ENCODE measurements at places on chromosomes 6 and 20. TPM values are rescaled to one million over a fixed set of nuclear protein-coding genes. Genes with fewer than 3 reads are reported as not detected.

DNA sequence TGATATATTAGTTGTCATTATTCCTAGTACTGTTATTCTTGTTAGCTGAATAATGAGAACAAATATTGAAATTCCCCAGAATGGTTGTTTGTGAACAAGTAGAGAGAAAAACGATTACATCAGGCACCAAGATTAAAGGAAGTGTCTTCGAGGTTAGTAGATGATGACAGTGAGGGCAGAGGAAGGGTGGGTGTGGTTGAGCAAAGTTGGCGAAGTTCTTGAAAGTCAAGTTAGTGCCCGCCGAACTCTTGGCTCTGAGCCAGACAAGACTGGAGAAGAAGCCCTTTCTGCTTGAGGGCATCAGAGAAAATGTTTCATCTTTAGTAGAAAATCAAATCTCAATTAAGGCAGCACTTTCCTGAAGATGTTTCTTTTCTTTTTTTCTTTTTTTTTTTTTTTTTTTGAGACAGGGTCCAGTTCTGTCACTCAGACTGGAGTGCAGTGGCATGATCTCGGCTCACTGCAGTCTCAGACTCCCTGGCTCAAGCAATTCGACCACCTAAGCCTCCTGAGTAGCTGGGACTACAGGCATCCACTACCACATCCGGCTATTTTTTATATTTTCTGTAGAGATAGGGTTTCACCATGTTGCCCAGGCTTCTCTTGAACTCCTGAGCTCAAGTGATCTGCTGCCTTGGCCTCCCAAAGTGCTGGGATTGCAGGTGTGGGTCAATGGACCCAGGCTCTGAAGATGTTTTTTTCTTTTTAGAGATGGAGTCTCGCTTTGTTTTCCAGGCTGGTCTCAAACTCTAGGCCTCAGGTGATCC lies 77.1 kb downstream of the SGK1 start:
- DNase-seq, result no peak

DNA sequence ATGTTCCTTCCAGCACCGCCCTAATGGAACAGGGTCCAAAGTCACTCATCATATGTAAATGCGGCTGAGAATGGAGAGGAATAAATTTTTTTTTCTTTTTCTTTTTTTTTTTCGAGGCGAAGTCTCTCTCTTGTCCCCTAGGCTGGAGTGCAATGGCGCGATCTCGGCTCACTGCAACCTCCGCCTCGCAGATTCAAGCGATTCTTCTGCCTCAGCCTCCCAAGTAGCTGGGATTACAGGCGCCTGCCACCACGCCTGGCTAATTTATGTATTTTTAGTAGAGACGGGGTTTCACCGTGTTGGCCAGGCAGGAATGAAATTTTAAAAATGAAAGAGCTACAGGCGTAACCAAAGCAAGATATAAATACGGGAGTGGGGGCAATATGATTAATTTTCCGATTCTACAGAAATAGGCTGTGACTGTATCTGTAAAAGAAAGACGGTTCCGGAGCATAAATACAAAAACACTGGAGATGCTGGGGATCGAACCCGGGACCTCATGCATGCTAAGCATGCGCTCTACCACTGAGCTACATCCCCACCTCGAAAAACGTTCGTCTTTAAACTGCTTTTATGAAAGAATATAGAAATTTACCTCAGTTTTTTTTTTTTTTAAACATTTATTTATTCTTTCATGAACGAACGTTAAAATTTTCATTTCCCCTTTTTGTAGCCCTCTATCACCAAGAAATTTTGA lies 132.2 kb downstream of the GPX5 start:
- DNase-seq, result peak; percentile 77

DNA sequence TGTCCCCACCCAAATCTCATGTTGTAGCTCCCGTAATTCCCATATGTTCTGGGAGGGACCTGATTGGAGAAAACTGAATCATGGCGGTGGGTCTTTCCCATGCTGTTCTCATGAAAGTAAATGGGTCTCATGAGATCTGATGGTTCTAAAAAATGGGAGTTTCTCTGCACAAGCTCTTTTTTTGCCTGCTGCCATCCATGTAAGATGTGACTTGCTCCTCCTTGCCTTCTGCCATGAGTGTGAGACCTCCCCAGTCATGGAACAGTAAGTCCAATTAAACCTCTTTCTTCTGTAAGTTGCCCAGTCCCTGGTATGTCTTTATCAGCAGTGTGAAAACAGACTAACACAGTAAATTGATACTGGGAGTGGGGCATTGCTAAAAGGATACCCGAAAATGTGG lies 1218.4 kb upstream of the CITED2 start:
- DNase-seq, result no peak

GRCh38 chr6:141682391-141682790 lies 450.3 kb upstream of the GJE1 start:
- DNase-seq, result no peak

- no peak for DNase-seq
Observed at GRCh38 chr20:4555188-4555890, 166.4 kb upstream of the PRND start.

- no peak for DNase-seq
Observed at GRCh38 chr6:90493332-90493731, 93.5 kb downstream of the MAP3K7 start.

- peak; percentile 72 for DNase-seq
Observed at GRCh38 chr6:30130887-30131862, 4.8 kb upstream of the TRIM40 start.

- no peak for DNase-seq
Observed at GRCh38 chr6:110250838-110251237, 70.6 kb downstream of the CDC40 start.

DNA sequence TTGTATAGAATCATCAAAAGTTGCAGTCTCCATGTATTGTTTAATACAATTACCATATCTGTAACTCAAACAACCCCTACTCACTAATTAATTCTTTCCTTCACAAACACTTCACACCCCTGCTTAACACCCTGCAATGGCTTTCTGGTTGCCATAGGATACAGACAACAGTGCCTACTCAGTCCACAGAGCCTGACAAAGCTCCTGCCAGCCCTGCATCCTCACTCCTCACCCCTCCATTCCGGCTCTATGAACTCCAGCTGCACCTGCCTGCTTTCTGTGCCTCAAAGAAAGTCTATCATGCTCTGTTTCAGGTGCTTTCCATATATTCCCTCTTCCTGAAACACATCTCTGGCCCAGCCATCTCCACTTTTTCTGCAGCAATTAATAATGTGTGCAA lies 253.4 kb downstream of the HACE1 start:
- DNase-seq, result no peak

DNA sequence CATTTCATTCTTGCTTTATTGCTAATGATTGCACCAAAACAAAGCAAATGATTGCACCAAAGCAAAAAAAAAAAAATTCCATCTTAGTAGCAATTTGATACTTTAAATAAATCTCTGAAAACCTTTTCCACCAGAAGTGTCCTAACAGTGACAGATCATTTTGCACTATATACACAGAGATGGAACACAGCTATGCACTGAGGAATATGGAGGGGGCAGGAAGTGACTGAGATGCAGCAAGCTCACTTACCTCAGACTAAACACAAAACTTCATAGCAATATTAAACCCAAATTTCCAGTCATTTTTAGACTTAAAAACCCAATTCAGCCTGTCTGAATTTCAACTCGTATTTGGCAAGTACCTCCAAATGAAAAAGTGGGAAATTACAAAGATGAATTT lies 41.2 kb downstream of the HIVEP2 start:
- no peak for DNase-seq

DNA sequence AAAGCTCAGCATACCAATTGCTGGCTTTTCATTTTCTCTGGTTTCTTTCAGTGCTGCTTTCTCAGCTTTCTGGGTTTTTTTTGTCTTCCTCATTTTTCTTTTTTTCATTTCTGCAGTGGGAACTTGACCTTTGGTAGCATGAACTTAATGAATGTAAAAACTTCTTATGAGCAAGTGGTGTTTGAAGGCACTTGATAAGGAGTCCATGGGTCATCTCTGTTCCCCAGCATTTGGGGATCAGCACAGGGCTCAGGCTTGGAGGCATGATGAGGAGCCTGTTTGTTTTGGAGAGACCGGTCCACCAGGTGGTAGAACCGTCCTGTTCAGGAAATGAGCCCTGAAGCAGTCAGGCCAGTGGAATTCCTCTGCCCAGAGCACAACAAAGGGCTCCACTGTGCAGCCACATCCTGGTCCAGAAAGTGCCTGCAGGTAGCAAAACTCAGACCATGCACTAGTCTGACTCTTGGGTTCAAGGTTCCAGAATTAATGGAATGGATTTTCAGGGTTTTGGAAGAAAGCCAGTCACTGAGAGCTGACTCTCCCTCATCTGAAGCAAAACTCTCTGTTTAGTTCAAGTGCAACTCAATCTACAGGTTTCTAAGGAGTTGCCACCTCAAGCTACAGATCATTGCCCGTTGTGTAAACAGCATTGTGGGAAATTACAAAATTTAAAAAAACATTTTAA lies 52.3 kb upstream of the ADGRF1 start:
- DNase-seq, result no peak

DNA sequence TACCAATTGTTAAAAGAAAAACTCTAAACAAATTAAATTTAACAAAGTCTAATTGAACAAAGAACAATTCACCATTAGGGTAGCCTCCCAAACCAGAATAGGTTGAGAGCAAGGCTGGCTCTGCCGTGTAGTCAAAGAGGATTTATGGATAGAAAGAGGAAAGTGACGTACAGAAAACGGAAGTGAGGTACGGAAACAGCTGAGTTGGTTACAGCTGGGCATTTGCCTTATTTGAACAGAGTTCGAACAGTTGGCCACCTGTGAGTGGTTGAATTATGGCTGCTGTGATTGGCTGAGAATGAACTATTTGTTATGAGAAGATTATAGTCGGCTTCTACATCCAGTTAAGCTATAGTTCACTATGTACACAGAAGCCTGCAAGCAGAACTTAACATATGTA lies 18.5 kb upstream of the ISM1 start:
- DNase-seq, result no peak

DNA sequence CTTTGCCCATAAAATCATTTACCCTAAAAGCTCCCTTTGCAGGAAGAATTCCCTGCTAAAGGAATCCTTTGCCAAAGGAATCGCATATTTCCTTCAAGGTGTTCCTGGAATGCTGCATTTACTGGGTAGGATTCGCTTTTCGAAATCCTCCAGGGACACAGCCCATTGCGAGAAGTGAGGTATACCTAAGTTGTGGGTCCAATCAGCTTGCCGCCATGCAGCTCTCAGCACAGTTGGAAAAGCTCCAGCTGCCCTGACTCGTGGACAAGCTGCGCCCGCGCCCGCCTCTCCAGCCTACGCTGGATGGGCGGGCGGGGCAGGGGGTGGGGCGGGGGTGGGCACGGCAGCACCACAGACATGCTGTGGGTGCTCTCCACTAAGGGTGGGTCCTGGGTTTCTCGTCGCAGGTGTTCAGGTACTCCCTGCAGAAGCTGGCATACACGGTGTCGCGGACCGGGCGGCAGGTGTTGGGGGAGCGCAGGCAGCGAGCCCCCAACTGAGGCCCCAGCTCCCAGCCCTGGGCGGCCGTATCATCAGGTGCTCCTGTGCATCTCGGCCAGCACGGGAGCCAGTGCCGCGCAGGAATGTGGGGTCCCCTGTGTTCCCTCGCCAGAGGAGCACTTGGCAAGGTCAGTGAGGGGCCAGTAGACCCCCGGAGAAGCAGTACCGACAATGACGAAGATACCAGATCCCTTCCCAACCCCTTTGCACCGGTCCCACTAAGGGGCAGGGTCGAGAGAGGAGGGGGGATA lies 1.4 kb downstream of the NNAT start:
- DNase-seq, result peak; percentile 45

AGER gene
- polyA plus RNA-seq, result 6.7 TPM

CLDN20 gene
- 0.54 TPM for polyA plus RNA-seq
